ENCODE measurements at places on chromosomes 2 and 18.

DNA sequence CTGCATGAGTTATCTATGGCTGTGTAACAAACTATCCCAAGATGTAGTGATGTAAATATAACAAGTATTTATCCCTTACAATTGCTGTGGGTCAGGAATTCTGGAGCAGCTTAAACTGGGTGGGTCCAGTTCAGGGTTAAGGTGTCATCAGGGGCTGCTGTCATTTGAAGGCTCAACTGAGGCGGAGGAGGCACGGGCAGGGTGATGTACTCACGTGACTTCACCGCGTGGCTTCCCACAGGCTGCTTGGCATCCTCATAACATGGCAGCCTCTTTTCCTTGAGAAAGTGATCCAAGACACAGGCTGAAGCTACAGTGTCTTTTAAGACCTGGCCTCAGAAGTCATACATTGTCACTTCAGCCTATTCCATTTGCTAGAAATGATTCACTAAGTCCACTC is 125.8 kb downstream of the PTGR3 start:
- DNase-seq, result no peak

GRCh38 chr2:20213651-20214565 is 11.0 kb downstream of the SDC1 start:
- no peak for DNase-seq

GRCh38 chr2:190718652-190719526 is 70.0 kb downstream of the NAB1 start:
- no peak for DNase-seq

DNA sequence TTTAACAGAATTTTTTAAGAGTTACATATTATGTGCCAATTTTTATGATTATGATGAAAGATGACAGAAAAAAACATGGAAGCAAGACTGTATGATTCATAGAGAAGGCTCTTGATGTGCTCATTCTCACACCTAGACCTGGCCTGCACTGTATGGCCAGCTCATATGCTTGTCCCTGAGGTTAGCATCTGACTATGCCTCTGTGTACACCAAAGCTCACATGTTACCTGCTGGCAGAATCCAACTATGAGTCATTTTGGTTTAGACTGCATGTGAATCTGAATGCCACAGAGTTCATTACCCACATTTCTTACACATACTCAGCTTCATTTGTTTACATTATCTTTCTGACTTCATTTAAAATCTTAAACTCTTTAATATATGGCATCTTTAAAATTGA is 139.0 kb downstream of the DSC3 start:
- no peak for DNase-seq

DNA sequence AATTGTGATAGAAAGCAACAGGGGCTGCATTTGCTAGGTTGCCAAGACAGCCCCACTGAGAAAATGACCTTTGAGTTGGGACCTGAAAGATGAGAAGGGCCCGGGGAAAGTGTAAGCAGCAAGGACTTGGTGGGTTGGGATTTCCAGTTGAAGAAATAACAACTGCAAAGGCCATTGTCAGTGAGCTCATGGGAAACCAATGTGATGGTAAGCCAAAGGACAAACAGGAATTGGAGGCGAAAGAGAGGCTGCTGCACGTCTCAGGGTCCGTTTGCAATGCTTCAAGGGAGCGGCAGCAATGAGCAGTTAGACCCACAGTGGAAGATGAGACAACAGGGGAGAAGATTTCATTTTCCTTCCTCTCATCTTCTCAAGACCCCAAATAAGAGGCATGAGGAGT is 51.5 kb upstream of the RGPD4 start:
- no peak for DNase-seq

DNA sequence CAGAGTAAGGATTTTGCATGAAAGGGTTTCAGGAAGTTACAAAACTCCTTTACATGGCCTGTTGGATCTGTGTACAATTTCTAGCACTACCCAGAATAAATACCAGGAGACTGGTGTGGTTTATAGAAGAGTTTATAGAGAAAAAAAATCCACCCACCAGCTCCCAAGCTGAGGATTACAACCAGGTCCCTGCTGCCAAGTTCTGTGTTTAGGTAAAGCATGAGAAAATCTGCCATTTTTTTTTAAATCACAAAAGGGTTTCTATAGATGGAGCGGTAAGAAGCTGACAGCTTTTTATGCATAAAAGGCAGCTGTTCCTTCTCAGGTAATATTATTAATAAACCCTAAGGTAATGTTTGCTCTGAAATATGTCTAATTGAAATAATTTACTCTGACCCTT is 545.4 kb upstream of the ZEB2 start:
- no peak for DNase-seq

DNA sequence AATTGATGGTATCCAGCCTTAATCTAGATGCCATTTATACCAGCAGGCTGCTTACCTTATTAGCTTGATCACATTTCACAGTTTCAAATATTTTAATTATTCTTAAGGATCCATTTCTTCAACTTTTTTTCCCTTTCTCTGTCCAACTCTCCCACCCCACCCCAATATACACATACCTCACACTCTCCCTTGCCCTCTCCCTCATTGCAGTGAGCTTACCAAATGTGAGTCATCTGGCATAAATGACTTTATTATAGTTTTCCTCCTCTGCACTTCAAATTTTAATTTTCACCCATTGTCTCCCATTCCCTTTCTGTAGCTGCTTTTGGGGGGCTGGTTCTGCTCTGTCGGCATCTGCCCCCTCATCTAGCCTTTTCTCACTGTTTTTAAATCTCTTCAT is 12.9 kb downstream of the HTR2B start:
- no peak for DNase-seq

DNA sequence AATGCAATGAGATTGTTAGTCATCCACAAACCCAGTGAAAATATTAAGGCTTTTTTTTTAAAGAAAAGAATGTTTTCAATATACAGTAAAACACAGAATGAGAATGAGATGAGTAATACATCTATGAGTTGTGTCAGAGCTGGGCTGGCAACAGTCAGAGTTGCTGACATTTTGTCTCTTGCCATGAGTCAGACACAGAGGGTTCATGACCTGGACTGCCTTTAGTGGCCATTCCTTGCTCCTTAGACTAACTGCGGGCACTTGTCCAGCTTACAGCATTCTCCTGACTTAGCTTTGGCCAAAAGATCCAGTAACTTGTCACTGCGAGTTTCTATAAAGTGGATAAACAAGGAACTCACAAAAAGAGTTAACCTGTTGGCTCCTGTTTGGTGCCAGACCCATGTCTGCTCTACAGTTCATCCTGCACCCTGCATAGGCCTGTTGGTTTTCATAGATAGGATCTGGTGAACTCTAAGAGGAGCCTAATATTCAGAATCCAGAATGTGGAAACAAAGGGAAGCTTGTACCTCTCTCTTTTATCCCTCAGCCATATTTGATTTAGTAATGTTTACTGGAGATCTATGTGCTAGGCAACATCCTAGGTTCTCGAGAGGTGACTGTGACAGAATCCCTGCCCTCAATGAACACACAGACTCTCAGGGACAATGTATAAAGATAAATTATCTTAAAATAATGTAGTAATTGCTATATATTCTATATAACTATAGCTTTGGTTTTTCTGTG is 391.5 kb upstream of the VWC2L start:
- no peak for DNase-seq

DNA sequence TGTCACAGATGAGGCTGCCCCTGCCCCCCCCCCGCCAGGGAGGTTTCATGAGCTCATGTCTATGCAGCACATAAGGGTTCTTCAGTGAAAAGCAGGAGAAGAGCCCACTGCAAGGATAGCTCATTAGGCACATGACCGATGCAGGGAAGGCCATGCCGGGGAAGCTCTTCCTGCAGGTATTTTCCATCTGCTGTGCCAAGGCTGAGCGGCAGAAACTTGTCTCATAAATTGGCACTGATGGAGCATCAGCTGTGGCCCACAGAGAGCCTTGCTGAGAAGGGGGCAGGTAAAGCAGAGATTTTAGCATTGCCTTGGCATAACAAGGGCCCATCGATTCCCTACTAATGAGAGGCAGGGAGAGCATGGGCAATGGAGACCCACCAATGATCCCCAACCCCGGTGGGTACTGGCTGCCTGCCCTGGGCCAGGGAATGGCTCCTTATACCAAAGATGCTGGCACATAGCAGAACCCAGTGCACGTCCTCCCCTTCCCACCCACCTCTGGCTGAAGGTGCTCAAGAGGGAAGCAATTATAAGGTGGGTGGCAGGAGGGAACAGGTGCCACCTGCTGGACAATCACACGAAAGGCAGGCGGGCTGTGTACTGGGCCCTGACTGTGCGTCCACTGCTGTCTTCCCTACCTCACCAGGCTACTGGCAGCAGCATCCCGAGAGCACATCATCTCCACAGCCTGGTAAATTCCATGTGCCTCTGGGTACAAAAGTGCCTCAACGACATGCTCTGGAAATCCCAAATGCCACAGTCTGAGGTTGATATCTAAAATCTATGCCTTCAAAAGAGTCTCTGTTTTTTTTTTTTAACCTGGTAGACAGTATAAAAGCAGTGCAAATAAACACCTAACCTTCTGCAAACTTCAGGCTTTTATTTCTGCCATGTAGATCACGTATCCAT is 41.4 kb downstream of the STEAP3 start:
- DNase-seq, result no peak

DNA sequence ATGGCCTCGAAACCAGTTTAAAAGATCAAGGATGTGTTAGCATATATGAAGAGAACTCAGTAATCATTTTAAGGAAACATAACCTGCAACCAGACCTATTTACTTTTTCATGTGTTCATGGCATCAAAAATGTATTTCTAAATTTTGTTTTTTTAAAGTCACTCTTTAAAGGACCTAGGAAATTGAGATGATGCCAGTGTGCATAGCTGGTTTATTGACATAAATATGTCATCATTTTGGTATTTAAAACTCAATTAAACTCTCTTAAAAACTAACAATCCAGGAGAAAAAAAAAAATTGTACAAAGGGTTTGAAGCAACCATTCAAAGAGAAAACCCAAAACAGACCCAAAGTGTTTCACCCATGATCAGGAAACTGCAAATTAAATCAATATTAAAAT is 198.9 kb upstream of the RND3 start:
- no peak for DNase-seq

DNA sequence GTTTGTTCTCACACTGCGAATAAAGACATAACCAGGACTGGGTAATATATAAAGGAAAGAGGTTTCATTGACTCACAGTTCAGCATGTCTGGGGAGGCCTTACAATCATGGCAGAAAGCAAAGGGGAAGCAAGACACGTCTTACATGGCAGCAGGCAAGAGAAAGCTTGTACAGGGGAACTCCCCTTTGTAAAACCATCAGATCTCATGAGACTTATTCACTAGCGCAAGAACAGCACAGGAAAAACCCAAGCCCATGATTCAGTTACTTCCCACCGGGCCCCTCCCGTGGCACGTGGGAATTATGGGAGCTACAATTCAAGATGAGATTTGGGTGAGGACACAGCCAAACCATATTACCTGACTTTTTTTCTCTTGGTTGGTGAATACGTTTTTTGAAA is 51.3 kb downstream of the TMEM247 start:
- no peak for DNase-seq

- DNase-seq, result no peak
These were observed 208.4 kb downstream of the RAD51AP2 start for GRCh38 chr2:17309741-17310339.

- no peak for DNase-seq
These were observed 131.3 kb upstream of the ACAA2 start for GRCh38 chr18:49944663-49945062.

- no peak for DNase-seq
These were observed 117.9 kb downstream of the FEZ2 start for GRCh38 chr2:36480028-36480427.

DNA sequence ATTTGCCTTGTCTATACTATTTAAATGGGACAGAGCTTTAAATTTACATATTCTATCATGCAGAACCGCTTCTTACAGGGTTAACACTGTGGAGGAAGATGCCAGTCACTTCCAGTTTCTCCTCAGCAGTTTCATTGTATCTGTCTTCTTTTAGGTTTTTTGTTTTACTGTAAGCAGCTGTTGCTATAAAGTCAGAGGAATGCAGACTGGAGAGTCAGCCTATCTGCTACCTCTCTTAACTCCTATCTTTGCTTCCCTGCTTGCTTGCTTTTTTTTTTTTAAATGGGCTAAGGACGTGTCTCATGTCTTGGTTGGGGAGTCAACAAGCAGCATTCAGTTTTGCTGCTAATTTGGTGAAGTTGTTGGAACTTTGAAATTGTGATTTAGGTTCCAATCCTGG is 8.9 kb downstream of the EPC2 start:
- DNase-seq, result no peak

DNA sequence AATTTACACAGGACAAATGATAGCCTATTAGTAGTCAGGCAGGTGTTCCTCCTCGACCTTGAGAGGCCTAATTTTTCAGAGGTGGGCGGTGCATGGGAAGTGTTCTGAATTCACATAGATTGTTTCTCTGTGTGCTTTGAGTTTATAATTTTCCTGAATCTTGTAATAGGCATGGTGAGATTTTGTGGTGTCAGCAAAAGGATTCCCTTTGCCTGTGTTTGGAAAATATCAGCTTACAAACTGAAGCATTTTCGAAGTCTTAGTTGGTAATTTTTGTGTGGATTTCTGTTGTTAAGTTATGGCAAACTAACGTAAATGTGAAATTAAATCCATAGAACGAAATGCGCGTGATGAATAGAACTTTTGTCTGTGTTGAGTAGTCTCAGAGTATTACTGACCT is 194.0 kb upstream of the RBMS1 start:
- DNase-seq, result no peak

- no peak for DNase-seq
These were observed 319.7 kb downstream of the AFF3 start for GRCh38 chr2:99822474-99823207.

DNA sequence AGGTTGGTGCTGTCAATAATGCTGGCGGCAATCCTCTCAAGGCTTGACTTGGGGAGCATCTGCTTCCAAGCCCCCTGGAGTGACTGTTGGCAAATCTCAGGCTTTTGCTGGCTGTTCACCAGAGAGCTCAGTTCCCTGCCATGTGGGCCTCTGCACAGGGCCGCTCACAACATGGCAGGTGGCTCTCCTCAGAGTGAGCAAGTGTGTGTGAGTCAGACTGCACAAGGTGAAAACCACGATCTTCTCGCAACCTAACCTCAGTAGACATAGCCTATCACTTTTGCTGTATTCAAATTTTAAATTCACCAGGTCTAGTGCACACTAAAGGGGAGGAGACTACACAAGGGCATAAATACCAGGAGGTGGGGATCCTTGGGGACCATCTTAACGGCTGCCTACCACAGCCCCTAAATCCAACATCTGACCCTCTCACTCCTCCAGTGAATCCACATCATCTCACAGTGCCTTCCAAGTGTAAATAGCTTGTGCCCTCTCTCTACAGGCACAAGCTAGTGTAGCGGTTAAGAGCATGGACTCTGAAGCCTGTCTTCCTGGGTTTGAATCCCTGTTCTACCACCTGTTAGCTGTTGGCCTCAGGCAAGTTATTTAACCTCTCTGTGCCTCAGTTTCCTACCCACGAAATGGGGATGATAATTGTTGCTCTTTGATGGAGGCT is 187.7 kb upstream of the CXCR4 start:
- peak; percentile 3 for DNase-seq

- DNase-seq, result no peak
These were observed 7.2 kb upstream of the ITGB6 start for GRCh38 chr2:160207271-160207670.
